ENCODE measurements at places on chromosomes 13 and 19. TPM values are rescaled to one million over a fixed set of nuclear protein-coding genes. Genes with fewer than 3 reads are reported as not detected.

Gene GSX1
- not detected for total RNA-seq

Gene MYO9B
- 32.5 TPM for total RNA-seq

Gene TMEM150B
- total RNA-seq: 3.6 TPM

Gene SUGP1
- total RNA-seq: 40.5 TPM

Gene MEF2B
- 0.21 TPM for total RNA-seq

Gene CLEC11A
- 8.4 TPM for total RNA-seq

Gene FBXO27
- total RNA-seq: 19.2 TPM

Gene TJP3
- not detected for total RNA-seq

Gene B3GNT3
- 0.18 TPM for total RNA-seq

- no peak for DNase-seq
Observed at GRCh38 chr19:45553464-45553863, 31.1 kb downstream of the OPA3 start.

DNA sequence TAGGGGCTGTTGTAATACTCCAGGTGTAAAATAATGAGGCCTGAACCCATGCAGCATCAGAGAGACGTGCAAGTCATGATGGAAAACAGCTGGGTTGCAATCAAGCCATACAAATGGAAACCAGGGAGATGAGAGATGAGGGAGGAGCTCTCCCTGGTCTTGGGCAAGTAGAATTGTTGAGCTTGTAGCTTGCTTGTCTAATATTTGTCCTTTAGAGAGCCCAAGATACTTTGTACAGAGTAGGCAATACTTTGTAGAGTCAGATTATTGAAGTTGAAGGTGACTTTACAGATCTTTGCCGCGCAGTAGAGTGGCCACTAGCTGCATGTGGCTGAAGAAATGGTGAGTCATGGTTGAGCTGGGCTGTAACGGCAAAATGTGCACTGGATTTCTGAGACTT, 8.3 kb downstream of the ATP8A2 start:
- DNase-seq: no peak

- no peak for DNase-seq
Observed at GRCh38 chr19:31046024-31046423, 303.2 kb downstream of the TSHZ3 start.

- no peak for DNase-seq
Observed at GRCh38 chr19:39126312-39127187, 964 bp downstream of the PAK4 start.

GRCh38 chr19:54333586-54334298, 5.2 kb downstream of the LILRA4 start:
- no peak for DNase-seq

- no peak for DNase-seq
Observed at GRCh38 chr13:98429977-98430736, 146.8 kb downstream of the STK24 start.

- DNase-seq: no peak
Observed at GRCh38 chr19:50320596-50320995, 8.6 kb downstream of the KCNC3 start.

DNA sequence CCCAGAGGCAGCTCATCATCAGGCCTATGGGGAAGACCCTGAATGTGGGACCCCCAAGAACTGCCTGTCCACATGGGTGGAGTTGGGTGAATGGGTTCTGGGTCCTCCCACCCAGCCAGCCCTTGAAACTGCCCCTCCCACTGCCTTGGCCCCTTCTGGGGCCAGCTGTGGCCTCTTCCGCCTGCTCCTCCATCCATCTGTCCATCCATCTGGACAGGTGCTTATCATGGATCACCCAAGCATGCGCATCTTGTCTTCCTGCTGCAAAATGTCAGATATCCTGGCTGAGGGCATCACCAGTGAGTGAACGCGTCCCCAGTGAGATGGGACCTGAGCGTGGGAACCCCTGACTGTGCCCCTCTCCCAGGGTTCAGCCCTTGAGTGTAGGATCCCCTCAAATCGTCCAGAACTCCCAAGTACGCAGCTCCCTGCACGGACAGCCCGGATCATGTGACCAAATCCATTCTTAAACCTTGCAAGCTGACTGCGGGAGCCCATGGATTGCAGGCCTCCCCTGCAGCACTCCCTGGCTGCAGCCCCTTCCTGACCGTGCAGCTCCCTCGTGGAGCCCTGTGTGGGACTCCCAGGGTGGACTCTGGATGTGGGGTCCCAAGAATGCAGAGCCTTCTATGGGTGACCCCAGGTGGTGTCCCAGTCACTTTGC, 2.0 kb downstream of the STXBP2 start:
- DNase-seq: no peak

GRCh38 chr19:39427707-39428106, 8.0 kb downstream of the RPS16 start:
- no peak for DNase-seq

- DNase-seq: no peak
Observed at GRCh38 chr13:114152831-114153371, 20.5 kb upstream of the RASA3 start.

GRCh38 chr19:55467236-55468053, 2.9 kb upstream of the C19orf85 start:
- DNase-seq: peak; percentile 79

DNA sequence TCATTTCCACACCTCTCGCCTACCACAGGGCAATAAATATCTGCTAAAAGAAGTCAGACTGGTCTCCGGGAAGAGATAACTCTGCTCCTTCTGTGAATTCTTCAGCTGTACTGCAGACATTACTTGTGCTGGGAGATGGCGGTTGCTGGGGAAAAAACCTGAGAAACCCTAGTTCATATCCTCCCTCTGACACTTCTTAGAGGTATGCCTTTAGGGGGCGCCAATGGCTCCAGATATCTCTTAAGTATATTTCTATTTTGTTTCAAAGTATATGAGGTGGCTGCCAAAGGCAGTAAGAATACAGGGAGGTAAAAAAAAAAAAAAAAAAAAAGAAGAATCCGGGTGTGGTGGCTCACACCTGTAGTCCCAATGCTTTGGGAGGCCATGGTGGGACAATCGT, 175.2 kb downstream of the PAN3 start:
- no peak for DNase-seq

DNA sequence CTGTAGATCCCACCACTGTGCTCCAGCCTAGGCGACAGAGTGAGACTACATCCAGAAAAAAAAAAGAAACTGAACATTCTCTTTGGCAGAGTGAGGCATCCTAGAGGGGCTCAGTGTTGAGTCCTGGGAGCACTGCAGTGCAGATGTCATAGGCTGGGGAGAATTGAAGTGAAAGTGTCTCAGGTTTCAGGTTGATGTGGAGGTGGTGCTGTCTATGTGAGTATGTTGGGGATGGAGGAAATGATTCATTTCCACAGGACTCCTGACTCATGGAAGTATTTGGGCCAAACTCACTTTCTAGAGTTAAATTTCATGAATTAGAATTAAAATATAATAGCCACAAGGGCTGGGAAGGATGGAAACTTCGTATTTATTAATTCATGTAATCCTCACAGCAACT, 134.4 kb upstream of the TSC22D1 start:
- no peak for DNase-seq

DNA sequence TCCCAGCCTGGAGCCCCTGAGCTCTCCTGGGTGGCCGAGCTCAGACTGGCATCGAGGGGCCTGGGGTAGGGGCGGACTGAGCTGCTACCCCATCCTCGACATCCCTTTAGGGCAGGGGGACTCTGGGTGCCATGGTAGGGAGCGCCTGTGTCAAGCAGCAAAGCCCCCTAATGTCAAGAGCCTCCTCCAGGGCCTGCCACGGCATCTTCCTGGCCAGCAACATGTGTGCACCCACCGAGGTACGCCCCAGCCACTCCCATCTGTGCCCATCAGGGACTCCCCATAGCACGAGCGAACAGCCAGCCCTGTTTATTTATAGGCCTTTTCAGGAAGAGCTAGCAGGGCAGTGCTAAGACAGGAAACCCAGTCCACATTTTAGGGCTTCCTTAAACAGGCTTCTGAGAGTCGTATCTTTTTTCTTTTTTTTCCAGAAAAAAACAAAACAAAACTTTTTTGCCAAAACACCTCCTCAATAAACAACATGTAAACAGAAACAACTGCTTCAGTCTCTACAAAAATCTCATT, 14.3 kb downstream of the LRP3 start:
- DNase-seq: no peak

- DNase-seq: no peak
Observed at GRCh38 chr19:19744641-19745040, 11.7 kb upstream of the ZNF14 start.

- peak; percentile 78 for DNase-seq
Observed at GRCh38 chr19:1373534-1374249, 10.0 kb upstream of the NDUFS7 start.

DNA sequence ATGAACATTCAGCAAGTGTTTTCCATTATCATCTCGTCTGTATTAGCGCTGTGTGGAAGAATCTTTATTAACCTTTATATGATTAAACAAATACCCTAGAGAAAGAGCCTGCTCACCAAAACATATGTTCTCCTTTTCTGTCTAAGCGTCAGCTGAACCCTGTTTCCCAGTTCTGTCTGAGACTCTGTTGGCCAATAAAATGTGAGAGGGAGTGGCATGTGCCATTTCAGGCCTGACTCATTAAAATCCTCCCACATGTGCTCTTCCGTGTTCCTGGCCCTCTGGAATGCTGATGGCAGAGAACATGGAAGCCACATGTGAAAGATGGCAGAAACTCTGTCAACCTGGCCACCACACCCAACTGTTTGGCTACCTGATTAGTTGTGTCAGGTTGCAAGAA, 181.9 kb upstream of the EDNRB start:
- DNase-seq: no peak

DNA sequence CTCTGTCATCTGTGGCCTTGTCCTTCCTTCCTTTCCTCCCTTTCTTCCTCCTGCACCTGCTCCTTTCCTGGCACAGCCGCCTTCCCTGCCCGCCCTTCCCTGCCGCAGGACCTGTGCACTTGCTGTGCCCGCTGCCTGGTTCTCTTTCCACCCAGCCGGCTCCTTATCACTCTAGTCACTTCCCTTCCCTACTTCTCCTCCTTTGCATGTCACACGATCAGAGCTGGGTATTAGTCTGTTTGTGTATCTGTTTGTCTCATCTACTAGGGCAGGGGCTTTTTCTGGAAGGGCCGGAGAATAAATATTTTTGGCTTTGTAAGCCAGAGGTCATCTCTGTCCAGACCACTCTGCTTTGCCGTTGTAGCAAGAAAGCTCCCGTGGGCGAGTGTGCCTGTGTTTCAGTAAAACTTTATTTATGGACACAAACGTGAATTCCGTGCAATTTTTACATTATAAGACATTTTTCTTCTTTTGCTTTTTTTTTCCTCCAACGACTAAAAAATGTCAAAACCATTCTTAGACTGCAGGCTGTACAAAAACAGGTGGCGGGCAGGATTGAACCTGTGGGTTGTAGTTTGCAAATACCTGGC, 6.1 kb downstream of the KDM4B start:
- DNase-seq: no peak

- no peak for DNase-seq
Observed at GRCh38 chr13:50685956-50686355, 157.5 kb downstream of the DLEU7 start.
